ENCODE measurements at places on chromosomes 7 and 10. TPM values are rescaled to one million over a fixed set of nuclear protein-coding genes. Genes with fewer than 3 reads are reported as not detected.

DNA sequence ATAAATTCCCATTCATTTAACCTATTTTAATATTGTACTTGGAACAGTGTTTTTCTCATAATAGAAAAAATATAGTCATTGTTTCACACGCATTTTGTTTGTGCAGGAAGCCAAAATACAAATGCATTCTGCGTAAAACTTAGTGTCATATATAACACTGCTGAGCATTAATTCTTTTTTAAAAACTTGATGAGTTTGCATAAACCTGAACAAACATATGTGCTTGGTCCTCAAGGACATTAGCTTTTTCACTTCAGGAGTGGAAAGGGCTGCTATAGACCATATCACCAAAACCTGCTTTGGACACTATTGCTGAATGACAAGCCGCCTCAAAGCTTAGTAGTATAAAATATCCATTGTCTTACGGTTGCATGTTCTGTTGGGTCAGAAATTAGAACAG, 101.6 kb upstream of the PRR15 start:
- DNase-seq = no peak

GRCh38 chr10:31515819-31516402, 196.9 kb downstream of the ZEB1 start:
- no peak for DNase-seq

Gene NKX2-3
- total RNA-seq = not detected

DNA sequence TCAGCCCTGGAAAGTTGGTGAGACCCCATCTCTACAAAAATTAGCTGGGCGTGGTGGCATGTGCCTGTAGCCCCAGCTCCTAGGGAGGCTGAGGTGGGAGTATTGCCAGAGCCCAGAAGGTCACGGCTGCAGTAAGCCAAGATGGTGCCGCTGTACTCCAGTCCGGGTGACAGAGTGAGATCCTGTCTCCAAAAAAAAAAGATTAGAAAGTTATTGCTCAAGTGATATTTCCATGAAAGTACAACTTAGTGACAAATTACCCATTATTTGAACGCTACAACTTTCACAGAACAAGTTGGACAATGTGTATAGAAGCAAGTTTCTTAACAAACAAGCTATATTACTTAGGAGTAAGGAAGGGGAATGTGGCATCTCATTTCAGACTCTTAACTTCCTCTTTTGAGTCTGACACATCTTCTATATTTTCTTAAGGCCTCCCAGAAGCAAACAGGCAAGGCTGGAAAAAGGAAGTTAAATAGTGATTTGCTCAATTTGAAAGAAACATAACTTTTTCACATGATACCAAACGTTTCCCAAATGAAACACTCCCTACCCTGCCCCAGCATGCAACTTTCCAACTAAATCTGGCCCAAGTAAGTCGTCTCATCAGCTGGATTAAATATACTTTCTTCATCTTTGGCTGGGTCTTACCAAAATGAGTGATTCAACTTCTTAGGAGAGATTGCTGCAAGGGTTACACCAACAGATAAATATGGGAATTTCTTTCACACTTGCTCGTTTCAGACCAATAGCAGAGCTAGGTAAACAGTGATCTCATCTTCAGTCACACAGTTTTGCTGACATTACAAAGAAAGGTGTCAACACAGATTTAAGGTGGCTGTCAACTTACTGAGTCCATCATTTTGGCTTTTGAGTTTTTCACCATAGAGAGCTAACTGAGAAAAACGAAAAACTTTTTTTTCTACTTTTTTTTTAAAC, 66.3 kb upstream of the KLF6 start:
- DNase-seq = no peak

Gene IFIT1B
- total RNA-seq = not detected

DNA sequence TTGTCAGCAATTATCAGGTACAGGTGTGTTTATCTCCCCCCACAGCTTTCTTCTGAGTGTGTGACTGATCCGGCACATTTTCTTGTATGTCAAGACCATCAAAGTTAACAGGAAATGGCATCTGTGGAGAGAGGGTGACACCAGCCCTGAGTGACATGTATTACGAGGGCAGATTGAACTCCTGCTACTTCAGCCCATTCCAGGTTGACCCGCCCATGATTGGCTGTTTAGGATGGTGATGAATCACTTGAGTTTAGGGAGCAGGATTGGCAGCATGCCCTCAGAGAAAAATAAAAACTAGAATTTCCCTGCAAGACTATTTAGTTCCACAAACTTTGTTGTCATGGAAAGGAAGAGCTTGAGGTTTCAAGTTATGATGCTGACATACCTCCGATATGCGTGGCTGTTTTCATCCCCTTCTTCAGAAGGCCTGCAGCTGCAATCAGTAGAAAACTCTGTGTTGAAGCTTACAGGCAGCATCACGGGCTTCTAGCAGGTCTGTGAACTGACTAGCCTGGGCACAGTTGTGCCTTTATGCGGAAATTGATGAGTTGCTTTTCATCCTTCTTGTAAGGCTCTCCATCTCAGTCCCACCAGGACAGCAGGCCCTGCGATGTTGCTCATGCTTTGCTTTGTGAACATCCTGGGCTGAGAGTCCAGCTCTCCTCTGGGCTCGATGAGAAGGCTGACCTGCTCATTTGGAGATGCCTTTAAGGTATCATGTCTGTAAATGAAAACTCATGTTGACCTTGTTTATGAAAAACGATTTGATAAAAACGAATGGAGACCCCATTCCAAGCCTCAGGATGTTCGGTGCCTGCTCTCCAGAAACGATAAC, 8.0 kb upstream of the CELF2 start:
- DNase-seq = no peak

DNA sequence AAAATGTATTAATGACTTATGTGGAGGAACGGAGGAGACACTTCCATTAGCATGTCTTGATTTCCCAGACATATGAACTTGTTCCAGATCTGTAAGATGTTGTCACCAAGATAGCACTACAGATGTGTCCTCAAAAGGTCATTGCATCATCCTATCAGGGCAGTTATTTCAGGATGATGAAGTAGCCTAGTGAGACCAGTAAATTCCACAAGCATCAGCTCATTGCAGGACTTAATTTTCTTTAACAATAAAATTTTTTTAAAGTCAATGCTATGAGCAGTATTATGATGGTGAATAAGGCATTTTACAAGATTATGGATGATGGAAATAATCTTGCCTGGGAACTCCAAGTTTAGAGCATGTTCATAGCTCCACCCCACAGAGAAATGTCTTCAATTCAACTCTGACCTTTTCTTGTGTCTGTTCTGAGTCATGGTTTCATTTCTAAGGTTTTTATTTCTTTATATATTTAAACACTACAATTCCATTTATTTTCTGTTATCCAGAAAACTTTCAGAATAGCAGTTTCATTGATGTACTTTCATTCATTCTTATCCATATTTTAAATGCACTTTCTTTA, 1203.3 kb upstream of the CELF2 start:
- DNase-seq = no peak

Gene SLC16A9
- 1.8 TPM for total RNA-seq

Gene STRIP2
- 1.1 TPM for total RNA-seq

GRCh38 chr7:100221231-100221718, 1.5 kb downstream of the PVRIG start:
- DNase-seq = no peak

Gene ZNF488
- not detected for total RNA-seq

GRCh38 chr7:73382934-73383503, 50.6 kb upstream of the FZD9 start:
- DNase-seq = no peak

GRCh38 chr7:50717181-50717580, 65.5 kb downstream of the GRB10 start:
- no peak for DNase-seq

Gene LRRTM3
- total RNA-seq = not detected

DNA sequence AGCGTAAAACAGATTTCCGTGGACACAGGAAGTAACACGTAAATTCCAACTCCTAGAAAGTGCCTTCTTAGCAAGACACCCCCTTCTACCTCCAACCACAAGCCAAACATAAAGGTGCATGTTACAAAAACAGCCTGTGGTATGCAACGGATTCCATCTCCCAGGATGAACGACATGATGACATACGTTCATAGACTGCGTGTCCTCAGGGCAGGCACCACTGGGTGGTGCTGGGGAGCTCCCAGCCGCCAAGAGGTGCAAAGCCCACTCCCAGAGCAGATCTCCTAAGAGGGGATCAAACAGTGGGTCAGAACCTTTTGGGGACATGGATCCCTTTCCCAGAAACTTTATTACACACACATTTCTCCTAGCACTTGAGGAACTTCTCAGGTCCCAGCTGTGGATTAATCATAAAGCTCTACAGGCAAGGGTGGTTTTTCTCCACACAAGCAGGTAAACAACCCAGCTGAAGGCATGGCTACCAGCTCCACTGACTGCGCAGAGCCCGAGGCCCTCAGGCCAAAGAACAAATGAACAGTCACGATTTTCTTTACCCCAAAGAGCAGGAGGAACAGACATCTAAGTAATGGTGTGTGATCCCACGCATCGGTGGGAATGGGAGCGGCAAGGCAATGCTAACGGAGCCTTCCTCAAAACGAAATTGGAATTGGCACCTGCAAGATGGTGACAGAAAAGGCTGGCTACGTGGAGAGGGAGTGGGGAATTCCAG, 13.8 kb downstream of the PSAP start:
- no peak for DNase-seq

Gene TMEM213
- not detected for total RNA-seq

Gene TUBAL3
- total RNA-seq = not detected

GRCh38 chr10:7679256-7679655, 12.5 kb upstream of the ITIH5 start:
- no peak for DNase-seq

Gene OR2A7
- total RNA-seq = 2.0 TPM

- no peak for DNase-seq
Measured at GRCh38 chr10:62814756-62815380, 1.3 kb downstream of the EGR2 start.

DNA sequence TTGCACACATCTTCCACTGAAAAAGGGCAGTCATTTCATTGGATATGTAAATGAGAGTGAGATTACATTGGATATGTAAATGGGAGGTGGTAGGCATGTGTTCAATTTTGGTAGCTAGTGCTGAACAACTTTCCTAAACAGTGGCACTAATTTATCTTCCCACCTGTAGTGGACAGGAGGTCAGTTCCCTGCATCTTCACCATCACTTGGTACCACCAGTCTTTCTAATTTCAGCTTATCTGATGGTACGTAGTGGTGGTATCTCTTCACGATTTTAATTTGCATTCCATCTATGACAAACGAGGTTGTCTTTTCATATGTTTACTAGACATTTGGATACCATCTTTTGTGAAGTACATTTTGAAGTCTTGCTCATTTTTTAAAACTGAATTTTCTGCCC, 58.1 kb downstream of the PFKFB3 start:
- DNase-seq = no peak

DNA sequence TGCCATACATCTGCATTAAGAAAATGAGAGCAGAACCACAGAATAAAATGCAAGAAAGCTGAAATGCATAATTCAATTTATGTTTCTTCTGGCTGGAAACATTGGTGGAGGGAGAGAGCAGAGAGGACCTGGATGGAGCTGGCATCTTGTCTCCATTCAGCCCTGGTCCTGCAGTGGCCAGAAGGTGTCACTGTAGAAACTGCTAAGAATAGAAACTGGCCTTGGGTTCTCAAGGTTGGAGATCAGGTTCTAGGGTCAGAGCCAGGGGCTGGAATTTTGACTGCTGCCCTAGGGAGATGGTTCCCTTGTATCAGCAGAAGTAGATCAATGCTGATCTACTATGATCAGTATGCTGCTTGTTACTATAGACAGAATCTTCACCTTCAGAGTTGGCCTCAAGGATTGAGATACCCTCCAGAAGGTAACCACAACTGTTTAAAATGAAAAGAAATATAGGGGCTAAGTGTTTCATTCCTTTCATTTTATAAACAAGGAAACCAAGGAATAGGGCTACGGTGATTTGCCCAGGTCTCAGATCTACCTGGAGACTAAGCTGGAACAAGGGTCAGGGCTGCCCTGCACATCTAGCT, 13.1 kb downstream of the TAS2R41 start:
- DNase-seq = no peak

GRCh38 chr7:129796186-129796775, 156.5 kb downstream of the UBE2H start:
- no peak for DNase-seq

Gene SPOCK2
- 3.5 TPM for total RNA-seq

Gene RBP3
- total RNA-seq = not detected

- no peak for DNase-seq
Measured at GRCh38 chr10:21125471-21126228, 228.5 kb upstream of the NEBL start.

DNA sequence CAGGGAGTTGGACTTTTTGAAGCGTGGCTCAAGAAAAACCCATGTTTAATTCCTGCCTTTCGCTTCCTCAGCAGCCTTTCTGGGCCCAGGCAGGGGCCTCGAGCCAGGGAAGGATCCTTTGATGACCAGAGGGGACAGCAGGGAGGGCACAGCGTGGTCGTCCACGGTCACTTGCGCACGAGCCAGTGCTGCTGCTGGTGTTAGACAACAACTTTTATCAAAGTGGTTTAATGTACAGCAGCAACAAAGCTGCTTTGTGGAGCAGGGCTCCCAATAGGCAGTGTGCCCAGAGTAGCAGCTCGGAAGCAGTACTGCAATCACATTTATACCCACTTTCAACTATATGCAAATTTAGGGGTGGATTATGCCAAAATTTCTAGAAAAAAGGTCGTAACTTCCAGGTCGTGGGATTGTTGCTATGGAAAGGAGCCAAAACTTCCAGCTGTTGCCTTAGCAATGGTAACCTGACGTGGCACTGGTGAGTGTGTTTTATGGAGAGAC, 6.1 kb downstream of the GIMAP1 start:
- DNase-seq = no peak

Gene MMP21
- not detected for total RNA-seq

GRCh38 chr10:72904806-72905205, 11.3 kb downstream of the OIT3 start:
- DNase-seq = no peak

- DNase-seq = no peak
Measured at GRCh38 chr7:148185041-148185440, 405.5 kb upstream of the C7orf33 start.

DNA sequence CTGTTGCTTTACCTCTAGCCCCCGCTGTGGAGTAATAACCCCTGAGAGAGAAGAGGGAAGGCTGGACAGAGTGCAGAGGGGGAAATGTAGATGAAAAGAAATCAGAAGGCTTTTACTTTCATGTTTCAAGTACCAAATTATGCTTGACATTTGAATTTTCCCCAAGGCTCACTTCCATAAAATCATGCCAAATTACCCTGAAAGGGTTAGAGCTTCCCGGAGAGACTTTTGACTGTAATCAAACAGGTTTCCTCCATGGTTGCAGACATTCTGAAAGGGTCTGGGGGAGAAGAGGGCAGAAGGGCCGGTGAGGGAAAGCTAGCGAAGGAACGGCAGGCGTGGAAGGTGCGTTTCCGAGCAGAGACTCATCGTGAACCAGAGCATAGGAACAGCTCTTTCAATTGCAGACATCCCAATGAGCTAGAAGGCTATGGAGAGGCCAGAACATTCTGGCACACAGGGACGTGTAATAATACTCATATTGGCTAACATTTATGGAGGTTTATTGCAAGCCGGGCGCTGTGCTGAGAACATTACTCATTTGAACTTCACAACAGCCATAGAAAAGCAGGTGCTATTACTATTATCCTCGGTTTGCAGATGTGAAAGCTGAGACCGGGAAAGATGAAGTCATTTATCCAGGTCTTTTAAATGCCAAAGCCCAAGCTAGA, 620.8 kb upstream of the AUTS2 start:
- DNase-seq = no peak
